ENCODE measurements at places on chromosomes 2 and 18.

DNA sequence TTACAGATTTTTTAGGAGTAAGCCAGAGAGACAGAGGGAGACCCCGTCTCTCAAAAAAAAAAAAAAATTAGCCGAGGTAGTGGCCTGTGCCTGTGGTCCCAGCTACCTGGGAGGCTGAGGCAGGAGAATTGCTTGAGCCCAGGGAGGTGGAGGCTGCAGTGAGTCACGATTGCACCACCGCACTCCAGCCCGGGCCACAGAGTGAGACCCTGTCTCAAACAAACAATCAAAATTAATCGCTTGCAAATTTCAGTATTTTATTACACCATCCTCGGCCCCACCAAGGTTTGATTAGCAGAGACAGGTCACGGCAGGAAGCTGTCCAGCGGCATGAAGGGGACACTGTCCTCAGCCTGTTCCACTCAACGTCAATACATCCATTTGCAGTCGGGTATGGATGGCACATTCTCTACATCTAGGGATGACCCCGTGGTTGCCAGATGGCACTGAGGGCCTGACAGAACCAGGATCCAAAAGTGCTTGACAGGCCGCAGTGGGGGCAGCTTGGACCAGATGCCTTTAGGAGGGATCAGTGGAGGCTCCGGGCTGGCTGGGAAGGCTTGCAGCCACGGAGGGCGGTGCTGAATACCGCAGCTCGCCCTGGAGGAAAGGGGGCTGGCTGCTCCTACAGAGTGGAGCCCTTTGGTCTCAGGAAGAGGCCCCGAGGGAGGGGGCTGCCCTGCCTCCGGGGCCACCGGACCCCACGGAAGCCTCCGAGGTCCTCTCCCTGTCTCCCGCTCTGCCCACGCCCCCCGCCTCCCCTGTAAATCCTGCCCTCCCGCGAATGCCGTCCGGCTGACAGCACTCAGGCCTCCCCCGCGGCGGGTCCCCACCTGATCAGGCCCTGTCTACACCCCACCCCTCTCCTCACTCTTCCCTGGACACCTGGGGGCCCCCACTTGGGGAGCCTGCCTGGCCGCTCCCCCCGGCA lies 13.1 kb downstream of the ASPRV1 start:
- no peak for DNase-seq

- no peak for DNase-seq
Measured at GRCh38 chr2:219570194-219570923, 980 bp downstream of the OBSL1 start.

DNA sequence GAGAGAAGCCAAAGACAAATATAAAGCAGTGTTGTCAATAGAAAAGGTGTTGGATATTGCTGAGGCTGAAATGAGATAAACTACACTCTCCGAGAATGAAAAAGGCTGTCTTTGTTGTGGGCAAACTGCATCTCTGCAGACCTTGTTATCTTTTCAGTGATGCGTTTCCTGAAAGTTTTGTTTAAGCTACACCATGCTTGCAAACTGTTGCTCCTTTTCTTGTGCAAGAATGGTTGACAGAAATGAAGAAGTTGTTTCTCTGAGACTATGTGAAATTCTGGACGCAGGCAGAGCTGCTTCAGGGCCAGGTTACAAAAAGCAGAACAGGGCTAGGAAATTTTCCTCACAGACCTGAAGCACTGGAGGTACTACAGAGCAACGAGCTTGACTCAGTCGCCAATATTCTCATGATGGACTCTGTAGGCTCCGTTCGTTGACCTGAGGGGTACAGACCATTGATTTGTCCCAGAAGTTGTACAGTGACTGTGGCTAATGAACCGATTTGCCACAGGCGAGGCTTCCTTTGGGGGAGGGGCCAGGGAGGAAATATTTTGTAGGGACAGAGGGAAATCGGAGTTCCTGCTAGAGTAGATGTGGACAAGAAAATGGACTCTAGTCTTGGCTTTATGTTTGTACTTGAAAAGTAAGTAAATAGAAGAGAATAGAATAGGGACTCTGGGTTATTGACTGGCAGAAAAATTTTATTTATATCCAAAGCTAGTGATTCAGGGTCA lies 3.5 kb upstream of the ATL2 start:
- no peak for DNase-seq

GRCh38 chr18:79934311-79935097 lies 16.9 kb downstream of the SLC66A2 start:
- no peak for DNase-seq

GRCh38 chr18:61546590-61546989 lies 213.4 kb downstream of the CDH20 start:
- DNase-seq, result no peak

- no peak for DNase-seq
Measured at GRCh38 chr18:59941331-59941730, 41.5 kb downstream of the PMAIP1 start.

DNA sequence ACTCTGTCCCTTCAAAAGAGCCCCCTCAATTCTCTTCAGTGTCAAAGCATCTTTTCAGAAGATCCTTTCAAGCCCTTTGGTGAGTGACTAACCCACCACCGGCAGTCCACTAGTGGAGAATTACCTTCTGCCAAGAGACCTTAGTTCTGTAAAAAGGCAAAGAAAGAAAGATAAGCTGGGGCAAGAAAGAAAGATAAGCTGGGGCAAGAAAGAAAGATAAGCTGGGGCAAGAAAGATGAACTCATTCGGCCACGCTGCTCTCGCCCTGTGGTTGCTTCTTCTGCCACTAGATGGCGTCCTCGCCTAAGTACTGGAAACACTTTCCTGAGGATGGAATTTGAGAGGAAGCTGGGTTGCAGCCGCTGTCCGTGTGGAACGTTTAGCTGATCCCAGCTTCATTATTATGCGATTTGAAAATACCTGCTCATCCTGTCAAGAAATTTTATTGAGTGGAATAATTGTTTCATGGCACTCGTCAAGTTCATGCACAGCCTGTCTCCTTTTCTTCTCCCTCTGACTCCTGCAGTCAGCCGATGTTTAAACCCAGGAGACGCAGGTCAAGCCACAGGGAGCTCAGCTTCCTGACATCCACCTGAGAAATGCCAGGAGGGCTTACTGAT lies 17.3 kb upstream of the ANXA4 start:
- peak; percentile 80 for DNase-seq

- DNase-seq, result no peak
Measured at GRCh38 chr2:220240641-220241040, 613.2 kb downstream of the SLC4A3 start.

GRCh38 chr2:27117995-27118524 lies 868 bp downstream of the CGREF1 start:
- no peak for DNase-seq

DNA sequence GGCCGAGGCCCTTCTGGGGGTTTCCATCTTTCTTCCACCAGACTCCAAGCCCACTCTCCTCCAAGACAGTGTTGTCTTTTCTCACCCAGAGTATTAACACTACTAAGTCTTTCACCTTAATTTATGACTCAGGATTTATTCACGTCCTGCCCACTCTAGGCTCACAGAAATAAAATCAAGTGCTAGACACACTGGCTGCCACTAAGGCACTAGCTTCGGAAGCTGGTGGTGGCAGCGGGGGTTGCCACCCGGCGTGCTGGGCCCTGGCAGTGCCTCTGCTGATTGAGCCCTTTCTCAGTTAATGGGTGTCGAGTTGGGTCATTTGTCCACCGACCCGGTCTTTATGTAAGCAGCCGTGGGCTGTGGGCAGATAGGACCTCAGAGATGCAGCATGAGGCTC lies 93.6 kb upstream of the FZD5 start:
- no peak for DNase-seq

GRCh38 chr2:217515615-217516309 lies 487.0 kb downstream of the TNS1 start:
- no peak for DNase-seq

DNA sequence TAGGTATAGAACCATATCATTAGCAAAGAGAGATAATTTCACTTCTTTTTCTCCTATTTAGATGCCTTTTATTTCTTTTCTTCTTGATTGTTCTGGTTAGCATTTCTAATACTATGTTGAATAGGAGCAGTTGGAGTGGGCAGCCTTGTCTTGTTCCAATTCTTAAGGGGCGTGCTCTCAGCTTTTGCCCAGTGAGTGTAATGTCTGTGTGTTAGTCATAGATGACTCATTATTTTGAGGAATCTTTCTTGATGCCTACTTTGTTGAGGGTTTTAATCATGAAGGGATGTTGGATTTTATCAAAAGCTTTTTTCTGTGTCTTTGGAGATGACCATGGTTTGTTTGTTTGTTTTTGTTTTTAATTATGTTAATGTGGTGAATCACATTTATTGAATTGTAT lies 1453.1 kb upstream of the SLC39A10 start:
- no peak for DNase-seq

DNA sequence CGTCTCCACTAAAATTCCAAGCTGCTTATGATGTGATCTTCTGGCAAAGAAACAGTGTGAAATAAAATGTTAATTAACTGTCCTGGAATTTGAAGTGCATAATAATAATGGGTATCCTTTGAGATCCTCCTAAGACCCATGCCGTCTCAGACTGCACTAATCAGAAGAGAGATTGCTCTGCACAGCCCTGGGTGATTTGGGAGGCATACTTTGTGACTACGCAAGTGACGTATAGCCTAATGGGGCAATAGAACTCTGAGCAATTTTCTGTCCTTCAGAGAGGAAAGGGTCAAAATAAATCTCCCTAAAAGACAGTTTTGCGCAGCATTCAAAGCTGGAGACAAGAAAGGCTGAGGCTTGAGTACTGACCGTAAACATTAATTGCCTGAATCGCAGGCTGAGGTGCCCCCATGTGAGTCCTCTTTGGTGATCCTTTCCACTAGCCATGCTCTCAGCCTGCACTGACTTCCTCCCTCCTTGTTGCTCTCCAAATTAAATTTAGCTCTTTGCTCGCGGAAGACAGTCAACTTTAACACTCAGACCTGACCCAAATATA lies 76.0 kb downstream of the DPP4 start:
- no peak for DNase-seq

GRCh38 chr2:181153886-181154285 lies 173.5 kb downstream of the UBE2E3 start:
- no peak for DNase-seq

DNA sequence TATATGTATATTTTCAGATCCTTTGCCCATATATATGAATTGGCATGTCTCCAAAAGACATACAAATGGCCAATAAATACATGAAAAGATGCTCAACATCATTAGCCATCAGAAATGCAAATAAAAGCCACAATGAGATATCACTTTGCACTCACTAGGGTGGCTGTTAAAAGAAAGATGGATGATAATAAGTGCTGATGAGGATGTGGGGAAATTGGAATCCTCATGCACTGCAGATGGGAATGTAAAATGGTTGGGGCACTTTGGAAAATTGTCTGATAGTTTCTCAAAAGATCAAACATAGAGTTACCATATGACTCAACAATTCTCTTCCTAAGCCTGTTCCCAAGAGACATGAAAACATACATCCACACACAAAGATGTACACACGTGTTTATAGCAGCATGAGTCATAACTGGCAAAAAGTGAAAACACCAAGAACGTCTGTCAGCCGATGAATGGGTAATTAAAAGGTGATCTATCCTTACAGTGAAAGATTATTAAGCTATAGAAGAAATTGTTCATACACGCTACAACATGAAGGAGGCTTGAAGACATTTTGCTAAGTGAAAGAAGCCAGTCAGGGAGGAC lies 19.7 kb downstream of the NGEF start:
- DNase-seq, result no peak

DNA sequence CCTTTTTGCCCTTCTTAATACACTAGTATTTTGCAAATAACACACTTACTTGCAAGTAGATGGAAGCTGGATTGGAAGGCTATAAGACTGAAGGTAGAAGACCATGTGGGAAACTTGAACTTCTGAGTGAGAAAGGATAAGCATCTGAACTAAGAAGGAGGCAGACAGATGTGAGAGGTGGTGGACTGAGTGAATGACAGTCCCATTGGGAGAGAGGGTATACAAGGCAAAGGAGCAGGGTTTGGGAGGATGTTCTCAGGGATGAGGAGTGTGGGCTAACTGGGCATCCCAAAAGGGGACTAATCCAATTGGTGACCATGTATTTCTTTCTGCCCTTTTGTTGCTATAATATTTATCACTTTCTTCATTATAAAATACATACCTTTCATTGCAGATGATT lies 20.4 kb upstream of the SESTD1 start:
- DNase-seq, result no peak

DNA sequence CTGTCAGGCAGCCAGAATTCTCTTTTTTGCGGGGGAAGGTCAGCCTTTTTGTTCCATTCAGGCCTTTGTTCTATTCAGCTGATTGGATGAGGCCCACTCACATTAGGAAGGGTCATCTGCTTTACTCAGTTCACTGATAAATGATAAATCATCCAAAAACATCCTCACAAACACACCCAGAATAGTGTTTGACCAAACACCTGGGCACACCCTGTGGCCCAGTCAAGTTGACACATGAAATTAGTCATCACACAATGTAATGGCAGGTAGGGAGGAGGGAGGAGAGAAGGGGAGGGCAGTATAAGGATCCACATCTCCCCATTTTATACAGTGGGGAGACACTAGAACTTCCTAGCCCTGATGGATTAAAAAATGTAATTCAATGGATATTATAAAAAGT lies 8.3 kb upstream of the RMC1 start:
- no peak for DNase-seq

- DNase-seq, result no peak
Measured at GRCh38 chr2:165633431-165633830, 160.6 kb downstream of the GALNT3 start.

DNA sequence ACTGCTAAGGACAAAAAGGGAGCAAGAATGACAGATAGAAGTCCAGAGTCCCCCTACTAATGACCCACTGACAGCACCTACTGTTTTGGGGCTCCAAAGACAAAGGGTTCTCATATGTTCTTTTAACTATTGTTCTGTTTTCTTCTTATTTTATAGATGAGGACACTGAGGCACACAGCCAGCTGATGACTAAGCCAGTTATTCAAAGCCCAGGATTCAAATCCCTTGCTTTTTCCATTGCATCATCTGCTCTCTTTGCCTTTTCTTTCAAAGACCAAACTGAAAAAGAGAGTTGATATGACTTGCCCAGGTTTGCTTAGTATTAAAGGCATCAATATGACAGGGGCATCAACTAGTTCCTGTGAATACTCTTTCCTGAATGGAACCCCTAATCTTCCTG lies 299.8 kb downstream of the LRATD1 start:
- DNase-seq, result no peak

- no peak for DNase-seq
Measured at GRCh38 chr2:219126555-219126954, 34.1 kb downstream of the NHEJ1 start.
